ENCODE measurements at places on chromosomes 13 and 19.

- DNase-seq: no peak
Observed at GRCh38 chr13:34070544-34071303, 252.8 kb downstream of the RFC3 start.

GRCh38 chr13:59750860-59751259 lies 412.9 kb downstream of the DIAPH3 start:
- DNase-seq: no peak

- no peak for DNase-seq
Observed at GRCh38 chr19:5680084-5680436, 256 bp downstream of the MICOS13 start.

DNA sequence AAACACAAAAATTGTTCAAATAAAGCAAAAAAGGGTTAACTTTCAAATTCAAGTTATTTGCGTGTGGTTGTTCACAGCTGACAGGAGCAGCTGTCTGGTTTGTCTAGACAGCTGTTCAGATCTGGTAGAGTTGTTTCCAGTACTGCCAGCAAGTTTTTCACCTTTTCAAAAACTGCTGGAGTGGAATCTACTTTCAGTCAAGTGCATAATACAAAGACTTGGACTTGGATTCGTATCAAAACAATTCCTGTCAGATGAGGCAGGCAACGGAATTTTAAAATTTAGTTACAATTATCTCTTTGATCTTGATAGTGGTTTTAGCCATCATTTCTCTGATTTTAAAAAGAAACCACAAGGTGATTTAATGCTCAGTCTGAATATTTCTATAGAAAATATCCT lies 51.7 kb upstream of the EEF1AKMT1 start:
- no peak for DNase-seq

- no peak for DNase-seq
Observed at GRCh38 chr19:44682807-44683206, 11.5 kb downstream of the CEACAM19 start.

DNA sequence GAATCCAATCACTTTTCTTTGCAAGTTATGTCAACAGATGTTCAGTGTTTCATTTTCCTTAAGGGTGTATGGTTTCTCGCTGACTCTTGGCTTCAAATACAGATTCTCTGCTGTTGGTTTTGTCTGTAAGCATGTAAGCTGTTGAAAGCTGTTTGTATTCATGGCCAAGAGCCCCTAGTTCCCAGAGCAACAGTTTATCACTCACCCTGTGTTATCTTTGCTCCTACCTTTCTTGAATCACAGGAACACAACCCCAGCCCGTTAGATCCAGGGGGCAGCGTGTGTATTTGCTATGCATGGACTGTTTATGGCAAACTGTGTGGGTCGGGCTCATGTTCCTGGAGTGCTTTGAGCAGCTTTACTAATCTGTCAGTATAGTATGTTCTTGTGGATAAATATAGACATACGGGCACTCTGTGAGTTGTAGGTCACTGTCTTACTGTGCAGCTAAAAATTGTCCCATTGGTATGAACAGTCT lies 28.9 kb downstream of the FRY start:
- no peak for DNase-seq

- DNase-seq: no peak
Observed at GRCh38 chr19:35908010-35908441, at the start of gene TYROBP. TYROBP (minus strand) TSS chr19:35908295; CDS start chr19:35908228, 67 bp downstream.

DNA sequence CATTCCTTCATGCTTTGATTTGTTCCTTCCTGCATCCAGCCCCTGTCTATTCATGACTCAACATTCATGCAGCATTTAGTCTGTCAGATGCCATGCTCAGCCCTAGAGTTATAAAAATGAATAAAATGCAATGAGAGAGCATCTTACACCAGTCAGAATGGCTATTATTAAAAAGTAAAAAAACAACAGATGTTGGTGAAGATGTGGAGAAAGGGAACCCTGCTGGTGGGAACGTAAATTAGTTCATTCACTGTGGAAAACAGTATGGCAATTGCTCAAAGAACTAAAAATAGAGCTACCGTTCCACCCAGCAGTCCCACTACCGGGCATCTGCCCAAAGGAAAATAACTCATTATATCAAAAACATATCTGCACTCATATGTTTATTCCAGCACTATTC lies 70.0 kb upstream of the GTF3A start:
- DNase-seq: no peak

GRCh38 chr13:112012016-112012704 lies 54.8 kb upstream of the SOX1 start:
- no peak for DNase-seq

- no peak for DNase-seq
Observed at GRCh38 chr19:13101590-13102415, 855 bp downstream of the LYL1 start.

DNA sequence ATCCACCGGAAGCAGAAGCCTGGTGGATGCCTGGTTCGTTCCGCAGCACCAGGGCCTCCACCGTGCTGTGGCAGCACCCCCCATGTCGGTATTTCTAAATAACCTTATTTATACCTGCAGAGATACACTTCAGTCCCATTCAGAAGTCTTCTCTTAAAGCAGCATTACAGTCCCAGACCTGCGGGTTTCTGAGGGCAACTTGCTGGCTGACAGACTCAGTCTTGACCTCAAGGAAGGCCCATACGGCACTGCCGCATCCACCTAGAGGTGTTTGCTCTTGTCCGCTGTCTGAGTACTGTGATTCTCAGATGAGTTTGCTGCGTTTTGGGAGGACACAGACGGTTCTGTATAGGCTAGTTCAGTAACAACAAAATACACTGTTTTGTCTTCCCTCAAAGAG lies 16.9 kb upstream of the TEX29 start:
- DNase-seq: no peak

DNA sequence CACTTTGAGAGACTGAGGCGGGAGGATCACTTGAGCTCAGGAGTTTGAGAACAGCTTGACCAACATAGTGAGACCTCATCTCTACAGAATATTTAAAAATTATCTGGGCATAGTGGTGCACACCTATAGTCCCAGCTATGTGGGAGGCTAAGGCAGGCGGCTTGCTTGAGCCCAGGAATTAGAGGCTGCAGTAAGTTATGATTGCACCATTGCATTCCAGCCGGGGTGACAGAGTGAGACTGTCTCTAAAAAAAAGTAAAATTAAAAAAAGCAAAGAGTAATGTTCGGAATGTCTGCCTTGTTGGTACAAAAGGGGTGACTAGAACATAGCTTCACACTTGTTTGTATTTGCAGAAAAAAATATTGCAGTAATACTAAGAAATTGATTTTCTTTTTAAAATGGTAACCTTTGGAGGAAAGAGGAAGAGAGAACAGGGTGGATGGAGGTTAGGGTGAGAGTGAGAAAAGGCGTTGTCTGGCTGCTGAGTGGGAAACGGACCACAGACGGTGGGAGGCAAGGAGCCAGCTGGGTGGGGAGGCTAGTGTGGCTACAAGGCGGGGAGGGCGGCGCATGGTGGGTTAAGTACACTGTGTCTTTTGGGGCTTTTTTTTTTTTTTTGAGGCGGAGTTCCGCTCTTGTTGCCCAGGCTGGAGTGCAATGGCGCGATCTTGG lies 10.2 kb downstream of the PPP1R14A start:
- DNase-seq: no peak

GRCh38 chr19:2743099-2743498 lies 3.3 kb upstream of the SLC39A3 start:
- no peak for DNase-seq

DNA sequence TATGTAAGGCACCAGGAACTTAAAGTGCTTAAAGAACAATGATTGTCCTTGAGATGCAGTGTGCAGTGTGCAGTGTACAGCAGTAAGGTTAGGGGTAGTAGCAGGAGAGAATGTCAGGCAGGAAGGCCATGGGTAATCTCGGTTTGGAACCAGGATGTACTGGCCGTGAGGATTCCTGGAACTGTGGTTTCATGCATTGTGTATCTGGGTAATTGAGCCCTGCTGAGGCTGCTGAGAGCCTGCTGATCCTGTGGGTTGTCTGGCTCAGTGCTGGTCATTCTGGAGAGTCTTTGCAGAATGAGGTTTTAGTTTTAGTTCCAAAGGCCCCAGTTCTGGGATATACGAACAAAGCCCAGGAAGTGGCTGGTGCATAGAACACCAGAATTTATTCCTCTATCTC lies 71.0 kb downstream of the ZNF568 start:
- DNase-seq: no peak

DNA sequence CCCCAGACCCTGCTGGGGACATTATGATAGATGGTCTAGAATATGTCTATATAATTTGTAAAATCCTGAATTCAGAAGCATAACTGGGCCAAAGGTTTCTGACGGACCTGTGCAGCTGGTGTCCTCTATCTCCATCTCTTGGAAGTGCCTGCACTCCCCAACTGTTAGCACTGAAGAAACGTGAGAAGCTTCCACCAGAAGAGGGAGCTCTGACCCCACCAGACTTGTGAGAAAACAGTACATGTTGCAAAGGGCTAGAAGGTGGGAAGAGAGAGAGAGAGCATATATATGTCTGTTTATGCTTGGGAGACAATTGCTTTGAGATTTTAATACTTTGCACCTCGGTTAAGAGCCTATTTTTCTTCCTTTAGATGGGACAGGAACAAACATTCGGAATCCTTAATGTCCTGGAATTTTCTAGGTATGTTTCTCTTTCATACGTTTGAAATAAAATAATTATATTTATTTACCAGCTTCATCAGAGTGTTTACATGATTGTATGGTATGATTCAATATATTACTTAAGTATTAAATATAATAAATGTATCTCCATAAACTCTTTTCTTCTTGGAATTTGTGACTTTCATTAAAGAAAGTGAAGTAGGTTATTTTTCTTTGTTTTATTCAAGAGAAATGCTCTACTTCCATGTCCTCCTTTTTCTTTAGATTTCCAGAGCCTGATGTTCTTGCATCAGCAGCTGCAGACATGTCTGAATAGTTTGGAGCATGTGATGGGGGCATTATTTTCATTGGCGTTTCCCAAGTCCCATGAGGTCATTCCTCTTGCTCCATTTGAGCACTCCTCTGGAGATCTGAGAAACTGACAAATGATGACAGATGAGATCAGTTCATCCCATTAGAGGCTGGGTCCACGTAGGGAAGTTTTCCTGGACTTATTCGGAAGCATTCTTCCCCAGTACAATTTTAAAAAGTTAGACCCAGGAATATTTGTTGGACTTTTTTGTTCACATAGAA lies 202.9 kb downstream of the ATP8A2 start:
- peak; percentile 55 for DNase-seq

- no peak for DNase-seq
Observed at GRCh38 chr13:33152389-33152788, 133.2 kb downstream of the STARD13 start.

- no peak for DNase-seq
Observed at GRCh38 chr19:35105411-35106290, 10.0 kb upstream of the FXYD3 start.

- no peak for DNase-seq
Observed at GRCh38 chr19:6069268-6069791, 41.0 kb downstream of the RFX2 start.

All from omental fat pad (tissue), 4 donors.